HuH-7 (cell line): ENCODE measurements at places on chromosomes 5 and 9.

DNA sequence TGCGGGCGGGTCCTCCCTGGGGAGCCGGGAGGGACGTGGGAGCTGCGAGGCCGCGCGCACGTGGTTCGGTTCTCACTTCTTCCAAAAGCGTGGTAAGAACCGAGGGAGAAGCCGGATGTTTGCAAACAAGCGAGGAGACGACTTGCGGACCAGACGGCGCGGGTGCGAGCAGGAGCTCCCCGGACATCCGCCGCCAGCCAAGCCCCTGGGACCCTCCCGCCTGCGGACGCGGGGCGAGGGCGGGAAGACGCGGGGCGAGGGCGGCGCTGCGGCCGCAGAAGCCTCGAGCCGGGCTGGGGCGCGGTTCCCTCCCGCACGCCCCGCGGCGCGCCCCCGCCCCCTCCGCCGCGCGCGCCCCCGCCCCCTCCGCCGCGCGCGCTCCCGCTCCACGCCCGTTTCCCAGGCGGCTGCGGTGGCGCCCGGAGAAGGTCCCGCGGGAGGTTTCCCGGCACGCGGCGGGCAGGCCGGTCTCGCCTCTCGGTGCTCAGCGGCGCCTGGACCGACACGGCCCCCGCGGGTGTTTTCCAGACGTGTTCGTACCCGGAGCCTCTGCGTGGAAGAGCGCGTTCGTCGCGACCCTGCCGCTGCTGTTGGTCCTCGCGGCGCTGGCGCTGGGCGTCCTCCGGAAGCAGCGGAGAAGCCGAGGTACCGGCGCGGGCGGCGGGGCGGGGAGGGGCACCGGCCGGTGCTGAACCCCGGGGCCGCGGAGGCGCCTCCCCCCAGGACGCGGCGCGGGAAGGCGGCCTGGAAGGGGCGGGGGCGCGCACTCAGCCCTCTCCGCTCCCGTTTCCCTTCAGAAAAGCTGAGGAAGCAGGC is 12.8 kb downstream of the BTNL9 start:
- no peak for DNase-seq

GRCh38 chr5:1568201-1568979 is 44.6 kb upstream of the LPCAT1 start:
- DNase-seq: no peak

DNA sequence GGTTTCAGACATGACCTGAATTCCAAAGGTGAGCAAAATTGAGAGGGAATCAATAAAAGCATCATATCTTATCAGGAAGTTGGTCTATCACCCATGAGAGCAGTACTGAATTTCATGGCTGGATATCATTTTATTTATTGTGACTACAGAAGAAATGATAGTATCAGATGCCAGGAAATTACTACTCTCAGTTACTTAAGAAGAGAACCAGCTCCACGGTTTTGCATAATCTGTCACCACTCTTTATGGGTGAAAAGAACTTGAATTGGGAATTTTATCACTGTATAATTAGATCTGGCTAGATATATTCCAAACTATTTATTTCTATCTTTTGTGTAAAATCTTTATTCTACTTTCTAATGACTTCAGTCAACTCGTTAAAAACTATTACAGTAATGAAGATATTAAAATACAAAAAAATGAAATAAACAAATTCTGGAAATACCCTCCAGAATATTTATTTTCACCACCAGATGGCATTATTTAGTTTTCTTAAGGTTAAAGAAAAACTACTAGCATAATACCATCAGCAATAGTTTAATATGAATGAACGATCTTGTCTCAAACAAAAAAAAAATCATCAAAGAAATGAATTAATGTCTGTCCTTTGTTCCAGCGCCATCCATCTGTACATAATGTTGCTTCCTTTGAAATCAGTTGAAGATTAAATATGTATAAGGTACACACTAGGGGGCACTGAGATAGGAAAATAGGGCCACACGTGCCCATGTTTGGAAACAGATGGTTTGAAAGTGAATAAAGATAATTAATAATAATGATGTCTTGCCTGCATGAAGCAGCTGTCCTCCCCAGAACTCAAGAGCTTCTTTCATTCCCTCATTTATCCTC is 84.7 kb upstream of the SLCO6A1 start:
- no peak for DNase-seq

GRCh38 chr9:134955156-134955555 is 37.4 kb upstream of the FCN1 start:
- DNase-seq: no peak

GRCh38 chr5:75622564-75622963 is 11.3 kb downstream of the ANKDD1B start:
- DNase-seq: no peak

GRCh38 chr9:6922680-6923079 is 164.9 kb downstream of the KDM4C start:
- DNase-seq: no peak

- DNase-seq: no peak
Observed at GRCh38 chr5:65364907-65365306, 116.8 kb downstream of the ADAMTS6 start.

DNA sequence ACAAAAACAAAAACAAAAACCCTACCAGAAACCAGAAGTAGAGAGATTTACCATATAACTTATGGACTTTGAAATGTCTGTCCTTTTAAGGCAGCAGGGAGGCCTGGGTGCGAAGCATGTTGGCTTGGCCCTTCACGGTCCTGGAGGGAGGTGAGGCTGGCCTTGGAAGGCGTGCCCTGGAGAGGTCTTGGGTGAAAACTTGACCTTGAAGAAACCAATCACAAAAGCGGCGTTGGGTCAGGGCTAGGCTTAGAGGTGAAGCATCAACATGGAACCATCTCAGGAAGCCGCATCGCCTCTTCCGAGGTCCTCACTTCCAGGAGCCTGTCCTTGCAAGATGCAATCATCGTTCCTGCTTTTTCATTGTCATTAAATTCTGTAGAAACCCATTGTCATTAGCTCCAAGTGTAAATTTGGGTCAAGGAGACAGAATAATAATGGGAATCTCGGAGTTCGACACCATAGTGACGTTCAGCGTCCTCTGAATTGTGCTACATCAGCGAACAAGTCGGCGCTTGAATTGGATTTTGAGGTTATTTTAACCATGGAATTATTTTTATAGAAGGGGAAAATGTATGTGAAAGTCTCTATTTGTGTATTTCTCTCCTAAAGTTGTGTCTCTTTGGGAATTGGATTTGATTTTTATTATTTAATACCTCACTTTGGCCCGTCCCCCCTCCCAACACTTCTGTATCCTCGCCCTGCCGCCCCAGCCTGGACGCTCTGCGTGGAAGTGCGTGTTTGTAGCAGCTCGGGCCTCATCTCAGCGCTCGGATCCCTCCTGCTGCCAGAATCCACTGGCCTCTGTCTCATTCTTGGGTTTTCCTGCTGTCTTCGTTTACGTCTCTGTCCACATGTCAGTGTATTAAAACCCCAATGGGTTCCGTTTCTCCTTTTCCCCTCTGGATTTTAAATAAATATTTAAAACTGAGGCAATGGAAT is 11.1 kb upstream of the ORM1 start:
- no peak for DNase-seq

GRCh38 chr5:1726956-1727355 is 72.7 kb downstream of the MRPL36 start:
- DNase-seq: no peak

GRCh38 chr9:121692606-121693387 is 41.4 kb downstream of the DAB2IP start:
- DNase-seq: no peak

GRCh38 chr9:70060148-70060882 is 16.7 kb downstream of the MAMDC2 start:
- no peak for DNase-seq

DNA sequence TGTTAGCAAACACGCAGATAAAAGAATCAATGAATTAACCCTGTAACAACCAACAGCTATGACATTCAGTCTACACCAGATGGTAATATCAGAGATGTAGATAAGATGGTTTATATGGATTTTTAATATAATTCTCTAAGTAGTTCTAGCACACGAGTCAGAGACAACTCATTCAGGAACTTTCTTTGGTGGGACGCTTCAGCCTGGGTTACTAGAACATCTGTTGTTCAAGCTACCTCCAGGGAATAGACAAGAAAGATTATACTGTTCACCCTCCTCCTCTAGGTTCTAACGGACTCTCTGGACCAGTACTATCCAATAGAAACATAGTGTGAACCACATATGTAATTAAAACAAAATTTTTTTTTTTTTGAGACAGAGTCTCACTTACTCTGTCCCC is 73.8 kb downstream of the RAPGEF1 start:
- DNase-seq: no peak
